ENCODE measurements at places on chromosomes 2 and 18. TPM values are rescaled to one million over a fixed set of nuclear protein-coding genes. Genes with fewer than 3 reads are reported as not detected.

Gene TTN
- total RNA-seq: 0.12 TPM

Gene EIF2AK3
- 12.3 TPM for total RNA-seq

Gene ARHGEF33
- 0.22 TPM for total RNA-seq

Gene ITSN2
- total RNA-seq: 15.1 TPM

Gene VWA3B
- not detected for total RNA-seq

Gene SCYGR4
- total RNA-seq: not detected

Gene CYP1B1
- 17.5 TPM for total RNA-seq

Gene RHOB
- total RNA-seq: 161 TPM

Gene REG3G
- not detected for total RNA-seq

- DNase-seq: no peak
These were observed 13.9 kb downstream of the MAL start for GRCh38 chr2:95039363-95039762.

- no peak for DNase-seq
These were observed 173.7 kb downstream of the ASXL3 start for GRCh38 chr18:33751613-33752221.

- DNase-seq: no peak
These were observed 557.1 kb upstream of the CHAC2 start for GRCh38 chr2:53210538-53210937.

- peak; percentile 36 for DNase-seq
These were observed 10.7 kb downstream of the RBM43 start for GRCh38 chr2:151251012-151251411.

GRCh38 chr18:62500174-62500573 lies 22.7 kb upstream of the ZCCHC2 start:
- no peak for DNase-seq

GRCh38 chr18:52715991-52716390 lies 376.0 kb downstream of the DCC start:
- no peak for DNase-seq

GRCh38 chr18:37566479-37567060 lies 972 bp upstream of the CELF4 start:
- no peak for DNase-seq

DNA sequence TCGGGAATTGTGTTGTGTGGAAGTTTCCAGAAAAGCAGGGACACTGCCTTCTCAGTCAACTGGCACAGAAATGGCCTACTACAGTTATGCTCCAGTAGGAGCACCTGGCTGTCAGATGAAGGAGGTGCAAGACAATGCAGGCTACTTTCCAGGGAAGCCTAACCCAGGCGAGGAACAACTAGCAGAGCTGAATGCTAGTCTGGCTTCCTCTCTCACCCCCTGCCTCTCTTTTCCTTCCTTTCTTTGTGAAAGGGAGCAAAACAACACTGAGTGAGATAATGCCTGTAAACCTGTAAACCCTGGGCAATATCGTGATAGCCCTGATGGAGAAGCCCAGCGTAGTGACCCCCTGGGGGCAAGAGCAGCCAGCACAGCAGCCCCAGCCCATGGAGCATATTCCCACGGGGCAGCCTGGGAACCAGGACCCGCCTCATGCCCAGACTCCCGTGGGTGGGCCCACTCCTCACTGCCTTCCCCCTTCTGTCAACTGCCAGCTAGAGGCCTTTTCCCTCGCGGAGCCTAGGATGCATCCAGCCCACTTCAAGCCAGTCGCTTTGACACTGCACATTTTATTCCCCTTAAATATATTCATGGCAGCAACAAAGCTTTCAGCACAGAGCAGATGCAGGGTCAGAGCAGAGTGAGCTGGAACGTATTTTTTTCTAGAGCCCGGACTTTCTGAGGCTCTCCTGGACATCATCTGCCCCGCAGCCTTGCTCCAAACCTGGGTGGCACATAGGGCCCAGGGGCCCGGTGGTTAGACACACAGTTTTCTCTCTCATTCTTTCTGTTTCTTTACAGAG lies 77.0 kb downstream of the PDCL3 start:
- no peak for DNase-seq

DNA sequence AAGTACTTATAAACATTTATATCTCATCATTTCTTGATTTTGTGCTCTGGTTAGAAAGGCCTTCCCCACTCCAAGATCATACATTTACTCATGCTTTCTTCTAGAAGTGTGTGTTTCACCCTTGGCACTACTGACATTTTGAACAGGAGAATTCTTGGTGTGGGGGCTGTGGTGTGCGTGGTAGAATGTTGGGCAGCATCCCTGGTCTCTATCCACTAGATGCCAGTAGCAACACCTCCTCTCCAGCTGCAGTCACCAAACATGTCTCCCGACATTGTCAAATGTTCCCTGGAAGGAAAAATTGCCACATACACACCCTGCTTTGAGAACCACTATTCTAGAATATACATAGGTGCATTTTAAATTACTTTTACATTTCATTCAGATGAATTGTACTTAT lies 8.7 kb upstream of the TGIF1 start:
- DNase-seq: no peak

DNA sequence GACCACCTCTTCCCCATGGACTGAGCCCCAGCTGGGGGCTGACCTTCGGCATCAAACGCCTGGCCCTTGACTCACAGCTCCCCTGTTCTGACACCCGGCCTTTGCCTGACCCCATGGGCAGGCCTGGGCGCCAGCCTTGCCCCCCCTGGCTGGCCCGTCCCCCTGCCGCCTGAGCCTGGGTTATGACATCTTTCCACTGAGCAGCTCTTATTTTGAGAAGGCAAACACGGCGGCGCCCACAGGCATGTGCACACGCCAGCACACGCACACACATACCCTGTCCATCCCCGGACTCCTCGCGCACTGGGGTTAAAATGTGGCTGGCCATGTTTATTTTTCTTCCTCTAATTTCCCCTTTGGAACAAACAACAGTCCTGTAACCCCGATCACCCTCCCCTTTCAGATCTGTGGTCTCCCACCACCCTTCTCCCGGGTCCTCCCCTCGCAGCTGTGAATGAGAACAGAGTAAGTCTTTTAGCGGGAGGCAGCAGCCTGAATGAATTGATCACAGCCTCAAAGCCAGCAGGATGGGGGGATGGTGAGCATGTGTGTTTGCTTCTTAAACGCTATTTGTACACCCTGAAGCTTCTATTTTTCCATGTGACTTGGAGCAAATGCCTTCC lies 11.8 kb upstream of the ATOH8 start:
- DNase-seq: no peak

DNA sequence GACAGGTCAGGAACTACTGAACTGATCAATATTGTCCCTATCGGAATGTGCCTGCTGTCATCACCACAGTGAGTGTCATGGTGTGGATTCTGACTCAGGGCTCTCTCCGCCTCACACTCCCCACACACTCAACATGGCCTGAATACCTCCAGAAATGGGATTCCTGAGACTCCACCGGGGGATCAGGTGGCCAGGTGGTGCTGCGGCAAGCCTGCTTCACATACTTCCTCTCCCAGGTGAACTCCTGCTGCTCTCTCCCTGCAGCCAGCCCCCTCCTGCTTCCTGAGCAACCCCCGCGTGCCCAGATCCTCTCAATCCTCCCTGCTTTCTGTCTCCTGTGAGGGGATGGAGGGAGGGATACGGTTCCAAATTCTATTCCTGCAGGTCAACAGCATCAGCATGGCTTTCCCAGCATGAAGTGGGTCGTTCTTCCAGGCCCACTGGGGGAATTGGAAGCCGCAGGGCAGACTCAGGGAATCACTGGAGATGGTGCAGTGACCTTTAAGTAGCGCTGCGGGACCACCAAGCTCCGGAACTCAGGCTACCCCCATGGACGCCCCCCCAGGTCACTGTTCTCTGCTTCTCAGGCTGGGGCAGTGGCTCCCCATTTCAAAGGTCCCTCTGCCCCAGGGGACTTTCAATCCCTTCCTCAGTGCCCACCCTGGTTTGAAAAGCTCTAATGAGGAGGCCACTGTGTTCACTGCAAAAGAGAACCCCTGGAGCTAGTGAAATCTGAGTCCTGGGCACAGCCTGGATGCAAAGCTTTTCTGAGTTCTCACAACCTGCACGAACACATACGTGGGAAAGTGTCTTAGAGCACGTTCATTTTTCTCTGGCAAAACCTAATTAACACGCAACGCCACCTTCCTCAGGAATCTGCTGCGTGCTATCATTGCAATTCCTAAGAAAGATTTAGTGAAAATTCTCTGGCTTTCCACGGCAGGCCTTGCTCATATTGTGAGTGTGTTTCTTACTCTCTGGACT lies 168.4 kb downstream of the ZFP36L2 start:
- no peak for DNase-seq

DNA sequence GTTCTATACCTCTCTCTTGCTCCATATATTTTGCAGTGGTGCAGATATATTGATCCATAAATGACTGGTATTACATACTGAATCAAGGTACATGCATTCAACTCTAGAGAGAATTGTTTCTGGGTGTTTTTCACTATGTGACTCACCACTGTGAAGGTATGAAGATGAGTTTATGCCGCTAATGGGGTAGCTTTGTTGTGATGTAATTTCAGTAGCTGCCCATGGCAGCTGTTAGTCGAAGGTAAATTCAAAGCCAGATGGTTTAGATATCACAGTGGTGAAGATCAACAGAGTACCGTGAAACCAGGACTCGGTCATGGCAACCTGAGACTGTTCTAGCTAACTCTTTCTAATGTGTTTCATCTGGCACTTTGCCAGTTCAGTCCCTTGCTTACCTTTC lies 50.4 kb downstream of the PKP4 start:
- DNase-seq: no peak

GRCh38 chr2:143193121-143193520 lies 63.9 kb downstream of the ARHGAP15 start:
- DNase-seq: no peak

DNA sequence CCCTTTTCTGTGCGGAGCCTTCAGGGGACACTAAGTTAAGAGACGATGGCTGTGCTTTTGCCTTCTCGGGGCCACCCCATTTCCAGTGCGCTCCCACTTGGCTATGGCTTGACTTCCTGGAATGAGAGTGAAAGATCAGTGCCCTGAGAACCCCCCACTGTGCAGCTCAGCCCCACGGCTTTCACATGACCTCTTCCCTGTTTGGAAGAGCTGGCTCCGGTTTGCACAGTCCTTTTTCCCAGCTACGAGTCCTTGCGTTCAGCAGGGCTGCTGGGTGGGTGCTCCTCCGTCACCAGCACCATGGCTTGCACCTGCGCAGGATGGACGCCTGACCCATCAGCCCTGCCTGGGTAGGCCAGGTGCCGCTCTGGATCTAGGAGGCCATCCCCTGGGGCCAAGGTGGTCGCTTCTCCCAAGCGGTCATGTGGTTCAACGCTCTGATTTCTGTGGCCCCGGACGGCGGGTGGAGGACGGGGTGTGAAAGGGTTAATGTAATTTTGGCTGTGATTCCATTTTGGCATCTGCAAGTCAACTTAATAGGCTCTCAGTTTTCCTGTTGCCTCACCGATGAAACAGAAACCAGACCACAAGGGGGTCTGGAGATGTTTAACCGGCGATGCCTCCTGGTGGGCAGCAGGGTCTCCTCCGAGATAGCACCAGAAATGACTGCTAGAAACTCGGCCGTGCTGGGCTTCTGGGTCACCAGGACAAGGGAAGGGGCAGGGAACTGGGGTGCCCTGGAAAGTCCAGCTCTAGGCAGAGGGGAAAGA lies 113.1 kb upstream of the HAAO start:
- no peak for DNase-seq

- no peak for DNase-seq
These were observed 42.3 kb downstream of the SFT2D3 start for GRCh38 chr2:127743477-127744026.

DNA sequence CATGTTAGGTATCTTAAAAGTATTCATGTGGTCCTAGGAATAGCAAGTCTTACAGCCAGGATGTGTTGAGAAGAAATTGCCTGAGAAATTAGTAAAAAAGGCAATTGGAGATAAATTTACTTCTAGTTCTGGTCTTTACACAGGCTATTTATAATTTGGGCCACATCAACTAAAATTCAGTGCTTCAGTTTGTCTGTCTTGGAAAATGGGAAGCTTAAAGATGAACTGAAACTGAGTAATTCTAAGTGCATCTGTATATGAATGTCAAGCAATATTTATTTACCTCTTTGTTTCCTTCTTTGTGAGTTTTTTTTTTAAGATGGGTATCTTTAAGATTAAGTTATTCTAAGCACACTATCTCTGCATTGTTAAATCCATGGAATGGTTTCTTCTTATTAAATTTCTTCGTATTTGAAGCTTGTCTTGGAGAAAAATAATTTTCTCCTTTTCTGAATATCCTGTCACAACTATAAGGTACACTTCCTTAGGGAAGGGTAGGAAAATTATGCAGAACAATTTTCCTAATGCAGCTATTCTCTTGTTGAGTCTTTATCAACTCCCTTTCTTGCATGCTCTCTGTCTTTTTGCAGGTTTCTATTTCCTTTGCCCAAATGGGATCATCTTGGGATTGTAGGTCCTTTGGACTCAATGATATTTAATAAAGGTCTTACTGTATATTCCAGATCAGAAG lies 39.7 kb upstream of the MMADHC start:
- no peak for DNase-seq

DNA sequence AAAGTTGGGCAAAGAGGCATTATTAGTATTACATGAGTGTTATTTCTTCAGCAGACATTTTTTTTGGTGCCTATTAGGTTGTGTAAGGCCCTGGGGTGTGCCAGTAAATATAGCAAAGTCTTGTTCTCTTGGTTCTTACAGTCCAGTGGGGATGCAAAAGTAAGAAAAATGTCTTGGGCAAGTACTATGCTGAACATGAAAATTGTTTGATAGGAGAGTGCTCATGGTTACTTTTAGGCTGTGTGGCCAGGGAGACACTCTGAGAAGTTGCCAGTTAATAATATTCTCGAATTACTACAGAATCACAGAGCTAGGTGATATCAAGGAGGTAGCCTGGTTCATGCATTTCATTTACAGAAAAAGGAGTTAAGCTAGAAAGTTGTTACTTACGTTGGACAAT lies 1.9 kb downstream of the AGFG1 start:
- DNase-seq: no peak

GRCh38 chr2:136284226-136285119 lies 166.5 kb upstream of the CXCR4 start:
- no peak for DNase-seq

DNA sequence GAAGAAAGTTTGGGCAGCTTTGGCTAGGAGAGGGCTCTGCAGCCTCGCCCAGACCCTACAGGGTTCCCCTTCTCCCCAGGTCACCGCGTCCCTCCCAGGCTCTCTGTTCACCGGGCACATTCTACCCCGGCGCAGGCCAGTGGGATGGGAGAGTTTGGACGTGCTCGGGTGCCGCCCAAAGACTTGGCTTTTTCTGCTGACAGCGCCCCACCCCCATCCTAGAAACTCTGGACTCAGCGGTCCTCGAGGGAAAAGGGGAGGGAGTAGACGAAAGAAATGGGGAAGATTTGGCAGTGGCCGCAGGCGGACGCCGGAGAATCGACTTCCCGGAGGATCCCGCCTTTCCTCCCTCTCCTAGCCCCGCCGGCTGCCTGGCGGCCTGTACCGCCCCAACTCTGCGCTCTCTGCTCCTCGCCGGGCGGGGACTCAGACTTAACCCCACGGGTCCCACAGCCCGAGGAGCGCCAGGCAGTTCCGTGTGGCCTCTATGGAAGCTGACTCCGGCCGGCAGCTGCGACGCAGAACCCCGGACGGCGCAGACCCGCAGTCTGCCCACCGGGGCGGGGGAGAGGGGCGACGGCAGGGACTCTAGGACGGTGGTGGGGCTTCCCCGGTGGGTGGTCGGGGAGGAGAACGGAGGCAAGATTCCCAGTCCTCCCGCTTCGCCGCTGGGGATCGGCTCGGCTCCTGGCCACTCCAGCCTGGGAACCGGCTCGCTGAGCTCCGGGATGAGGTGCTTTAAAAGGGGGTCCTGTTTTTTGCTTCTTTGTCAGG lies 863 bp upstream of the SIX2 start:
- DNase-seq: no peak

GRCh38 chr2:83997889-83998288 lies 461.2 kb downstream of the SUCLG1 start:
- no peak for DNase-seq

GRCh38 chr2:72149556-72150156 lies 2.0 kb upstream of the CYP26B1 start:
- no peak for DNase-seq

- DNase-seq: no peak
These were observed 194.9 kb upstream of the KYNU start for GRCh38 chr2:142682528-142682927.

Data from epithelial cell of proximal tubule (primary cell).